Non-pigmented ciliary epithelial cell (primary cell): ENCODE measurements at places on chromosomes 6 and 20.

DNA sequence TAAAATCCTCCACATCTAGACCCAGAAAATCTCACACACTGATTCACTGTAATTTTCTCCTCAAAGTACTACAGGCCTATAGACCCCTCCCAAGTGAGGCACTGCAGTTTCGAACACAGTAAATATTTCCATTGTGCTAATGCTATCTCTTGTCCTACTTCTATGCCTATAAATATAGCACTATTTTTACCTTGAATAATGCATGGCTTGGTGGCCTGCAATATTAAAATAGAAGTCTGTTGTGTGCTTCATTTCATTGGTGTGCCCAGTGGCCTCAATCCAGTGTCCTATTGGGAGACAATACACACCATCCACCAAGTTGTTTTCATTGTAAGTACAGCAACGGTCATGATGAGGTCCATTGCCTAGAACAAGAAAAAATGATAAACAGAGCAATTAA is 49.4 kb downstream of the EPM2A start:
- DNase-seq, result no peak

- no peak for DNase-seq
Observed at GRCh38 chr6:128412680-128413079, 107.7 kb downstream of the PTPRK start.

- no peak for DNase-seq
Observed at GRCh38 chr6:150090328-150090727, 21.4 kb upstream of the ULBP3 start.

GRCh38 chr20:25374842-25375241 is 15.8 kb downstream of the ABHD12 start:
- no peak for DNase-seq

- DNase-seq, result no peak
Observed at GRCh38 chr6:36641543-36641942, 37.0 kb upstream of the CDKN1A start.

- DNase-seq, result peak; percentile 76
Observed at GRCh38 chr6:56370561-56371211, 123.3 kb upstream of the COL21A1 start.

GRCh38 chr20:43996240-43996930 is 81.7 kb downstream of the TOX2 start:
- DNase-seq, result no peak

DNA sequence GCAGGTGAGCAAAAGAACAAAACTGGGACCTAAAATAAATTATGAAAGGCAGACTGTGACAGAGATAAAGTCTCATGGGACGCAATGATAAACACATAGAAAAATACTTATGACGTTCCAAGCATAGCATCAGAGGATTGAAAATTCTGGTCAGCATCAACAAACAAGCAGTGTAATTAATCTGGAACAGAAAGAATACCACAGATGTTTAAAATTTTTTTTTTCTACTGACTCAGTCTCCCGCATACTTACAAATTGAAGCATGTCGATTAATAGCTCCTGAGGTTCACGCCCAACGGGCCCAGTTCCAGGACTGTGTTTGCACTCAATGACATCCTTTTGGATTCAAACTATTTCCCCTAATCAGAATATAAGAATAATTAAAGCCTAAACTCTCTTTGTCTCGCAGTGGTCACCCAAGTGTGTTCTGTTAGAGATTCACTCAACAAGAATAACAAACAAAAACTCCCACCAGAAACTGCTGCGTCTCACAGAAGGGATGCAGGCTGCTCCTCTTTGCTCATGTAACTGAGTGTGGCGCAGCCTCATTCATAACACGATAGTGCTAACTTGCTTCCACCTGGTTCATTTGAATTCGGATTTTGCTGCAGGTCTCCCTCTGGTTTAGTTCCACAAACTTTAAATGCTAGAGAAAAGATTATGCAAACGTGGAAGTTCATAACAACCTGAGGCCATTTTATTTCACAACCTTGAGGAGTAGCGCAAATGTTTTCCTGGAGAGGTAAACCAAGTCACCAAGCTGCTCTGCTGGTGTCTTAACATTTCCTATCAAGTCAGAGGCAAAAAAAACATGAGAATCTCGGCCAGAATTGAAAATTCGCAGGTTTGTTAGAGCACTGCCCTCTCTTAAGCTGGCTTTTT is 69.0 kb upstream of the CITED2 start:
- no peak for DNase-seq

GRCh38 chr6:93389192-93389591 is 30.2 kb downstream of the EPHA7 start:
- no peak for DNase-seq

GRCh38 chr6:34018026-34018425 is 127.9 kb downstream of the GRM4 start:
- DNase-seq, result no peak

- no peak for DNase-seq
Observed at GRCh38 chr6:52596371-52597028, 19.6 kb upstream of the TRAM2 start.

DNA sequence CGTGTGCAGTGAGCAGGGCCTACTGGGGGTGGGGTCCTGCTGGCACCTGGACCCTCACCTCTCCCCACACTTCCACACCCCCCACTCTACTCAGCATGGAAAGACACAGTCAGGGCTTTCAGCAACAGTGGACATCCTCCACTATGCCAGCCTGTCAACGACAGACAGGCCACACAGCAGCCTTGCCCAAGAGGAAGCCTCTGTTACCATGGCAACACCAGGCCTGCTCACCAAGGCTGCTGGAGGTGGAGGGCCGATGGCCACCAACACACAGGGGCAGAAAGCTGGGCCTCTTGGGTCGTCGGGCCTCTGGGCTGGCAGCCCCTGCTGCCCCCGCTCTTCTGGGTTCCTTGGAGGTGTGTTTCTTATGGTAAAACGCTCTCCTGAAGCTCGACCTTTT is 13.6 kb downstream of the BNIP5 start:
- DNase-seq, result no peak

DNA sequence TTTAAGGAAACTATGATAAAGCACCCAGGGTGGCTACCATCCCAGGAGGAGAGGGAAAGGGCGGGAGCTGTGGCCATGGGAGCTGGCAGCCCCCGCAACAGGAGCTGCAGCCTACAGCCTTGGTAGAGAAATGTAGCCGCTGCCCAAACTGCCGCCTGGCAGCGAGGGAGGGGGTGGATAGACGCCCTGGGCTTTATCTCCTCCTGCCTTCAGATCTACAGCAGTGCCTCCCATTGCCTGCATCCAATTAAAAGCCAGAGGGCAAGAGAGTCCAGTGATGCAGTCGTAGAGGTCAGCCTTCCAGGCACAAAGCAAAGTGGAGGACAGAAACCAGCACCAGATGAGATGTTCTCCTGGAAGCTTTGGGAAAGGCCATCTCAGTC is 35.0 kb upstream of the ZFAND3 start:
- DNase-seq, result no peak

DNA sequence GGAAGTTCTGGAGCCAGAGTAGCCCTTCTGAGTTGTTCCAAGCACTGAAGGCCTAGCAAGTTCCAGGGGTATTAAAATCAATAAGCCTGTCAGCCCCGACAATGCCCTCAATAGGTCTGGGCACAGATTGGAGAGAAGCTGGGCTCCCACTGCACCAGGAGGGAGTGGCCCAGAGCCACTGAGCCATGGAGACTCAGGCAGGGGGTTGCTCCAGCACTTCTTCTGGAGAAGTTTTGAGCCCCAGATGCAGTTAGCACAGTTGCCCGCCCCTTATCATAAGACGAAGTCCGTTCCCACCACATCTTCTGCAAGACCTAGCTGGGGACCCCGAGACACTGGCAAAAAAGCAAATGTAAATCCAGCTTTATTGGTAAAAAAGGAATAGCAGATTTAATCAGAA is 13.0 kb downstream of the DEFB132 start:
- DNase-seq, result no peak

DNA sequence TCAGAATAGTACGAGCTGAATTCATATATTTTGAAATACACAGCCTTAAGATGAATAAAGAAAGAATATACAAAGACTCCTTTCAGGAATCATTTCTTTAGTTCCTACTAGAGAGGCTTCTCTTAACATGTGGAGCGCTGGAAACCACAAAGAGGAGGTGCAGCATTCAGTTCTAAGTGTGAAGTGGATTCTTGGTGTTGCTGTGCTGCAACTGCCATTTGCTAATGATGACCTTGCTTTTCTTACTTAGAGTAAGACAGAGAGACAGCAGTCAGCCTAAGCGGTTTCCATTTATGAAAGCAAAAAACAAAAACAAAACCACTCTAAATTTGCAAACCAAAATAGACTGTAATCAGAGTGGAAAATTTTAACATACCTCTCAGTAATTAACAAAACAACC is 629.0 kb downstream of the EPHA7 start:
- no peak for DNase-seq

GRCh38 chr20:49219924-49220831 is 962 bp downstream of the DDX27 start:
- DNase-seq, result no peak

DNA sequence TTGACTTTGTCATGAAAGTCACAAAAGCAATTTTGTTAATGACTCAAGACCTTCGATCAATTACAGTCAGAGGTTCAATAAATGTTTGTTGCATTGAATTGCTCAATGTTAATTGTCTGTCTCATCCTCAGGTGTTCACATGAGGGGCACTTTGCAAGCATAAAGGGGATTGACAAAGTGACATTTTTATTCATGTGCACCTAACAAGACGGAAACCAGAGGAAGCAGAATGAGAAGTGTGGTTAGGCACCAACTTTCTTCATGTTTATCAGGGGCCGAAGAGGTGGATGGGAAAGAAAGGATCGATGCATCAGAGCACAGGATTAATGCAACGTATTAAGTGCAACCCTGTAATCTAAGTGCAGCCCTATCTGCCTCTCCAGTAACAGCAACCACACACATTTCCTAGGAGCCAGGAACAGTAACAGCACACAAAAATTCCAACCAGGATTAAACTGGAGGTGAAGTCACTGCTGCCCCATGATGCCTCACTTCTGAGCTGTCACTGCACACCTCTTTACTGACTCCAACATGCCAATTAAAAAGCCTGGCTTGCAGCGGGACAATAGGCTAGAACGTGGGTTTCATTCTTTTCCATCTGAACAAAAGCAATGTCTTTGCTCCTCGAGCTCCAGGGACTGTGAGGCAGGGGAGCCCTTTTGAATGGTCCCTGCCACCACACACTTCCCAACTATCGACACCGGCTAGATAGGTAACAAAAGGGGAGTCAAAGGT is 262.7 kb downstream of the CD83 start:
- DNase-seq, result no peak

GRCh38 chr6:14763139-14763538 is 482.7 kb upstream of the JARID2 start:
- peak; percentile 9 for DNase-seq

GRCh38 chr6:30097902-30098768 is 14.8 kb downstream of the TRIM31 start:
- DNase-seq, result no peak

DNA sequence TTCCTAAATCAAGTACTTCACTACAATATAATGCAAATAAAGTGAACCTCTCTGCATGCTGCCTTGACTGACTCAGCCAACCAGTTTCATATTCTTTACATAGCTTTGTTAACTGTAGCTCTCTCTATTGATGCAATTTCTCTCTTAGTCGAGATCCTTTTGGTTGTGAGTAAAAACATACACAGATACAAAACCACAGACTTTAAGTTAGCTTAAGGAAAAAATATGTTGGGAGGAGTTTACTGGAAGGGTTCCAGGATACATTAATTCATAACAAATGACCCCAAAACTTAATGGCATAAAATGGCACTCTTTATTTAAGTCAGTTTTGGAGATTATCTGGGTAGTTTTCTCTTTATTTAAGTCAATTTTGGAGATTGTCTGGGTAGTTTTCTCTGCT is 15.7 kb downstream of the HTR1E start:
- DNase-seq, result no peak

DNA sequence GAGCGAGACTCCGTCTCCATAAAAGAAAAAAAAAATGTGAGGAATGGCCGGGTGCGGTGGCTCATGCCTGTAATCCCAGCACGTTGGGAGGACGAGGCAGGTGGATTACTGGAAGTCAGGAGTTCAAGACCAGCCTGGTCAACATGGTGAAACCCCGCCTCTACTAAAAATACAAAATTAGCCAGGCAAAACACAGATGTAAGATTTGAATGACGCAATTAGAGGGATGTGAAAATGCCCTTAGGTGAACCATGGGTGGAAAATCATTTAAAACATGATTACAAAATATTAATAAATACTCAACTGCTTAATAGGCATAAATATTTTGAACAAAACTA is 20.9 kb downstream of the COL9A3 start:
- DNase-seq, result no peak

GRCh38 chr20:61535536-61535935 is 283.5 kb downstream of the CDH4 start:
- DNase-seq, result no peak

DNA sequence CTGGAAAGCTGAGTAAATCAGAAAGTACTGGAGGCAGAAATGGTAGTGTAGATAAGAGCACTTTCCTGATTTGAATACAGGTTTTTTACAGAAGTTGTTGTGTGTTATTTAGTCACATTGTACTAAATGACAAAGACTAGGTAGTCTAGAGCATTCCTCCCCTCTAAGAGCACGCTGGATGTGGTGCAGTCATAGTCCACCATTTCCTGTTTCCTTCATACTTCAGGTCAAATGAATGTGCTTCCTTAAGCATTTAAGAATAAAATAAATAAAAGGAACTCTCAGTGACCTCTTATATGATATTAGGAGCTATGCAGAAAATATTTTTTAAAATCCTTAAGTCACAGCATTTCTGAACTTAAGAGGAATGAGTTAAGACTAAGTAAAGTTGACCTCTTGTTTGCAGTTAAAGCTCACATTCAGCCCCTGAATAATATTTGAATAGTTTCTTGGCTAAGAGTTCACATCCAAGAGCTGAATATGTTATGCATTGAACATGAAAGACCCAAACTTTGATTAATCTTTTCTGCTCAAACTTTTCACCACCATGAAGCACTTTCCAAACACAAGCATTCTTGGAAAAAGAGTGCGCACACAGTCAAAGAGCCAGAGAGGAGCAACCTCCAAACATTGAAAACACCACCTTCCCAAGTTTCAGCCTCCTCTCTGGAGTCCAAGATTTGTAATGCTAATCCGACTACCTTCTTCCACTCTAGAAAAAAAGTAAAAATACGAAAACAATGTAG is 53.4 kb upstream of the TMEM30A start:
- DNase-seq, result no peak

DNA sequence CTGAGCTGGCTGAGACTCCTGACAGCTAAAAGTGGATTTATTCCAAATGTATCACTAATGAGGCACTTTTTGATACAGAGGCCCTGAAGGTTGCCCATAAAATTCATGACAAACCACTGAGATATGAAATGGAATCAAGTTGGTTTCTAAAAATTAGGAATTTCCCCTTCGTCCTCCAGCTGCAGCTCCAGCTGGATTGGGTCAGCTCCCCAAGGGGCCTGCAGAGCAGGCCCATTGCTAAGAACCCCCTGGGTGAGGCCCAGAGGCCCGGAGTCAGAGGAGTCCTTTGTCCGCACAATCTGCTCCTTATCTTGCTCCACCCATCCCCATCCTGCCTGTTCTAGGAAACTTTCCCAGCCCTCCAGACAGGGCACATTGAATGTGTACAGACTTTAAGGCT is 163.5 kb upstream of the TOP1 start:
- DNase-seq, result no peak

DNA sequence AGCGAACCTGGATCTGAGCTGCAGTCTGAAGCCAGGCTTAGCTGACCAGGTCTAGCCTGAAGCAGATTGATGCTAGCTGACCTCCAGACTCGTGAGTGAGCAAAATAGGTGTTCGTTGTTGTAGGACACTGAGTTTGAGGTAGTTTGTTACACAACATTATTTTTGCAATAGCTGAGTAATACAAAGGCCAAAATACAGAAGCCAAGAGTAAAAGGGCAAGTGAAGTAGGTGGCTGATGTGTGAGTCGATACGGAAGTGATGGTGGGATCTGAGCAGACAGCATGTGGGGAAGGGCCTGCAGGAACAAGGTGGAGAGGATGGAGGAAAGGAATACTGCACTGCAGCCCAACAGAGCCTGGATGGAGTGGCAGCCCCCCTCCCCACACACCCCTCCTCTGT is 8.5 kb upstream of the SPATS1 start:
- DNase-seq, result no peak
